ENCODE measurements at places on chromosomes 16 and 17.

- no peak for DNase-seq
Observed at GRCh38 chr17:76700617-76701470, 9.9 kb downstream of the MXRA7 start.

- no peak for DNase-seq
Observed at GRCh38 chr17:40342504-40343218, 21.9 kb downstream of the GJD3 start.

- DNase-seq: no peak
Observed at GRCh38 chr16:9395958-9396359, 304.5 kb downstream of the HAPSTR1 start.

GRCh38 chr17:1710807-1711553 is 803 bp upstream of the TLCD2 start:
- DNase-seq: no peak

DNA sequence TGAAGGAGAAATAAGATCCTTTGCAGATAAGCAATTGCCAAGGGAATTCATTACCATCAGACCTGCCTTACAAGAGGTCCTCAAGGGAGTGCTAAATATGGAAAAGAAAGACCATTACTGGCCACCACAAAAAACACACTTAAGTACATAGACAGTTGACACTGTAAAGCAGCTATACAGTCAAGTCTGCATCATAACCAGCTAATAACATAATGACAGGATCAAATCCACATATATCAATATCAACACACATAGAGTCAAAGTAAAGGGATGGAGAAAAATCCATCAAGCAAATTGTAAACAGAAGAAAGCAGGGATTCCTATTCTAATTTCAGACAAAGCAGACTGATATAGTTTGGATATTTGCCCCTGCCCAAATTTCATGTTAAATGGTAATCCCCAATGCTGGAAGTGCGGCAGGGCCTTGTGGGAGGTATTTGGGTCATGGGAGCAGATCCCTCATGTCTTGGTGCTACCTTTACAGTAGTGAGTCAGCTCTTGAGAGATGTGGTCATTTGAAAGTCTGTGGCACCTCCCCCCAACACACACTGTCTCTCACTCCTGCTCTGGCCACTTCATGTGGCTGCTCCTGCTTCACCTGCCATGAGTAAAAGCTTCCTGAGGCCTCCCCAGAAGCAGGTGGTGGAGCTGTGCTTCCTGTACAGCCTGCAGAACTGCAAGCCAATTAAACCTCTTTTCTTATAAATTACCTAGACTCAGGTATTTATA is 32.8 kb downstream of the TANC2 start:
- no peak for DNase-seq

GRCh38 chr17:10394201-10394887 is 21.5 kb upstream of the MYH13 start:
- no peak for DNase-seq

DNA sequence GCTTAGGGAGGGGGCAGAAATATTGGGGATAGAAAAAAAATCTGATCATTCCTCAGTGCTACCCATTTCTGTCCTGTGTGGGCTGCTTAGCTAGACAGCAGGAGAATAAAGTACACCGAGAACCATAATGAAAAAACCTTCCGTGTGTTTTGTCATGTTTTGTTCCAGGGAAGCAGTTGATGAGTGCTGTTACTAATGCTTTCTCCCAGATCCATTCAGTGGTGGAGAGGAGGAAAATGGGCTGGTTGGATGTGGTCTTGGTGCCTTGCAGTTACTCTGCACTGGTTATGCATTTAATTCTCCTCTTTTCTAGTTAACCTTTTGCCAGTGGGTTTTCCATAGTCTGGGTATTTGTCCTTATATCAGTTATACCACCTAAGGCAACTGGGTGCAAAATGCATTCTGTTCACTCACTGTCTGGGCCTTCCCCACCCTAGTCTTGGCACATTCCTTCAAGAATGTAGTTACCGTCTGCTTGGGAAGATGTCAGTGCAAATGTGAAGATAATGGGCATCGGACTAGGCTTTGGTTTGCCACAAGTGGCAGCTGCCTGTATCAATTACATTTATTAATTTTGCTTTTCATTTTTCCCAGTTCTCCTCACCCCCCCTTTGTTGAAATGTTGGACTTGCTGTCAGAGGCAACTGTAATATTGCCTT is 9.3 kb upstream of the TBKBP1 start:
- DNase-seq: no peak

- no peak for DNase-seq
Observed at GRCh38 chr16:50440531-50440930, 71.7 kb upstream of the BRD7 start.

GRCh38 chr16:57394444-57394843 is 10.1 kb upstream of the CCL17 start:
- DNase-seq: no peak

GRCh38 chr17:71667661-71668060 is 453.2 kb upstream of the SOX9 start:
- no peak for DNase-seq

DNA sequence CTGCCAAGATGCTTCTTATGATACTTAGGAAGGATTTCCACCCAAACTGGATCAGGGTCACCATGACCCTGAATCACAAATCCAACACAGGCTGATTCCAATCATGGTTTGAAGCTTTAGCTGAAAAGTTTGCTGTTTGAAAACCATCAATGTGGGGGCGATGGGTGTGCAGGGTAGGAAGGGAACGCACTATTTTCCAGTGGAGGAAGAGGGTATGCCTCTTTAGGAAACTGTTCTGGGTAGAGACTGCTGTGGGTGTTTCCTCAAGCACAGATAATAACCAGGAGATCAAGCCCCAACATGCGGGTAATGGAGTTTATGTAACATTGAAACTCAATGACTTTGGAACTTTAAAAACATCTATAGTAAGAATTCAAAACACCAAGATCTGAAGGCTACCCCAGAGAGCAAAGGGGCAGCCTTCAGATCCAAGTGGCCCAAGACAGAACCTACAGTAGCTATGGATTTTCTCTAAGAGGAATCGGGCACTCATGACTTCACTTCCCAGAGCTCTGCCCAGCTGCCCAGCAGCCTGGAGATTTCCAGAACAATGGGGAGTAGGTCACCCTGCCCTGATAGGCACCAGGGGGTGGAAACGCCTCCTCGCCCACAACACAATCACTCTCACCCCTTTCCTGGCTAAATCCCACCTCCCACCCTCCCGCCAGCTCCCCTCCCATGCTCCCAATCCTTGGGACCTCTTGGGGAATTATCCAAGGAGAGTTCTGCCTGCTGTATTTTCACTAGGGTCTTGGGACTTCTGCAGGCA is 22.8 kb downstream of the TRIM25 start:
- no peak for DNase-seq

DNA sequence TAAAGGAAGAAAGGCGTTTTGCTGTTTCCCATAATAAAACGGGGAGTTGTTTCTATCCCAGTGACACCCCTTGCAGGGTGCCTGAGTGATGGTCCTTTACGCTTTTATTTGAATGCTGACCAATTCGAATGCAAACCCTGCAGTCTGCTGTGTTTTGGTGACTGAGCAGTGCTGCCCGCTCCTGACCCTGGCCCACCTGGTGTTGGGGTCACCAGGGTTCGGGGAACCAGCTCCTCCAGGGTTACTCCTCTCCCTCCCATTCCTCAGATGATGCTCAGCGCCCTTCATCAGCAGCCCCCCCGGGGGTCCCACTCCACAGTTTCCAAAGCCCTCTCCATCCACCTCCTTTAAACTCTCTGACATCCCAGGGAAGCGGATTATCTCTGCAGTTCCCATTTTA is 6.0 kb downstream of the CA4 start:
- no peak for DNase-seq

DNA sequence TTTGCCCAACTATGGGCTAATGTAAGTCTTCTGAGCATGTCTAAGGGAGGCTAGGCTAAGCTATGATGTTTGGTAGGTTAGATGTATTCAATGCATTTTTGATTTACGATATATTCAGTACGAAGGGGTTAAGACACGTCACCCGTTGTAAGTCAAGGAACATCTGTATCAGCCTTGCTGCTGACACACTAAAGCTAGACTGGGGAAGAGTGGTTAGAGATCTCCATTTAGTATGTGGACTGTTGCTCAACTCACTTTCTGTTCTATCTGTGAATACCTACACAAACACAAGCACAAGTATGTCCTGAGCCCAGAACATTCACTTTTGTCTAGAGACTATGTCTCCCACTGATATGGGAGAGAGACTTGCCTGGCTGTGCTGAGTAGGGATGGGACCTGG is 71.5 kb downstream of the VMP1 start:
- DNase-seq: no peak

- no peak for DNase-seq
Observed at GRCh38 chr16:66467611-66468010, 40.5 kb downstream of the BEAN1 start.

DNA sequence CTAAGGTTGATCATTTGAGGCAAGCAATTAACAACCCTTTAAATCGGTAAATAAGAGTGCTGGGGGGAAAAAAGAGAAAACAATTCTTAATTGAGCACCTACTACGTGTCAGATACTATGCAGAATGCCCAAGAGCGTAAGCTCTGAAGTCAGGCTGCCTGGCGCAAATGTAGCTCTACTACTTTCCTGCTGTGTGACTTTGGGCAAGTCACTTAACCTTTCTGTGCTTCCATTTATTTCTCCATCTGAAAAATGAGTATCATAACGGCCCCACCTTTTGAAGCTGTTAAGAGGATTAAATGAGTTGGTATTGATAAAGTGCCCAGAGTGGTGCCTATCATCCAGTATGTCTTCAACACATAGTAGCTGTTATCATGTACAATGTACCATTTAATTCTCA is 102.0 kb downstream of the CACNG3 start:
- no peak for DNase-seq

- DNase-seq: no peak
Observed at GRCh38 chr17:27340575-27340974, 46.7 kb downstream of the WSB1 start.

- DNase-seq: no peak
Observed at GRCh38 chr17:47840001-47840741, 902 bp downstream of the SCRN2 start.

GRCh38 chr16:15970202-15970601 is 20.8 kb downstream of the ABCC1 start:
- no peak for DNase-seq

DNA sequence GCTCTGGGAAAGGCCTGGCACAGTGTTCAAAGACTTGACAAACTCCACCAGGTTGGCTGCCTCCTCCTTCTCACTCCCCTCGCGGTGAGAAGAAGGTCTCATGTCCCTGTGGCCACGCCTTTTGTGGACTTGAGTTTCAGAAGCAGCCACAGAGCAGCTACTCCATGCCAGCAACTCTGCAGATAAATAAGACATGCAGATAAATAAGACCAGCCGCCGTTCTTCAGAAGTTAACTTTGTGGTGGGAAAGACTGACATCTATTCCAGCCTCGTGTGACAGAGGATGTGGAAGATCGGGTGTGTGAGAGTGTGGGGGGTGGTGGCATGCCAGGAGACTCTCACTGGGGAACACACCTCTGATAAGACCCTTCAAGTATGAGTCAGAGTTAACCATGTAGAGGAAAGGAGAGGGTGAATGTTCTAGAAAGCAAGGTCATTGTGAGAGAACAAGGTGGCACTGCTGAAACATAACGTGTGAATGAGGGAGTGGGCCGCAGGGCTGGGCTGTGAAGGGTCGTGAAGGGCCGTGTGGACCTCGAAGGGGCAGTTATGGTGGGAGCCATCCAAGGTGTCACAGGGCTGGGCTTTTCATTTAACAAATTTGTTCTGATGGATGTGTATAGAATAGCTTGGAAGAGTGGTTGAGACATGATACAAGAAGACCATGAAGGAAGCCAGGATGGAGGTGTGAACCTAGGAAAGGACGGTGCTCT is 830 bp downstream of the SPACA3 start:
- DNase-seq: no peak

GRCh38 chr17:80861892-80862291 is 129.7 kb upstream of the CHMP6 start:
- peak; percentile 76 for DNase-seq

DNA sequence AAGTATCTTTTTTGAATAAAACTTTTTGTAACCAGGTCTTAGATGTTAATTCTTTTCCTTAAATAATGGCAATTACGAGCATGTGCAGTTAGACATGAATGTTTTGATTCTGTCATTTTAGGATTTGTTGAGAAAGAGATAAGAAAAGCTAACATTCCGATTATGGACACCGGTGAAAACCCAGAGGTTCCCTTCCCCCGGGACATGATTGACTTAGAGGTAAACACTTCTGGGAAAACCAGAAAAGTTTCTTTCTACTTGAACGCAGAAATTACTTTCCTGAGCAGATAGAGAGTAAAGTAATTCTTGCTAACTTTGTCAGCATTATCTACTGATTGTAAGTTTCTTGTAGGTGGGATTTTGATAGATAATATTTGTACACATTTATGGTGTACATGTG is 9.2 kb downstream of the ATP6V0A1 start:
- DNase-seq: no peak

DNA sequence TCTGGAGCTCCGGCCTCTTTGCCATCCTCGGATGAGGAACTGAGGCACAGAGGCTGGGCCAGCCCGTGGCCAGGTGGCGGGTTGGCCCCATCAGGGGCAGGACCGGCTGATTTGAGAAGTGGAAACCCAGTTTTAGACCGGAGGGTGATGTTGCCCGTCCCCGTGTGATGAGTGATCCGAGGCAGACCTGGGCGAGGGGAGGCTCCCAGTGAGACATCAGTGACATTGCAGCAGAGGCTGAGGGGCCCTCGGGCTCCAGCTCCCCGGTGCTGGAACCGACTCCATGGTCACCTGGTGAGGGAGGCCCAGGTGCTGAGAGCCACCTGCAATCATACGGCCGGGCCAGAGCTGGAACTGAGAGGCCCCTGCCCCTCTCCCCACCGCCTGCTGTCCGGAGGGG is 26.9 kb upstream of the CACNA1H start:
- no peak for DNase-seq

GRCh38 chr17:42399121-42399520 is 10.9 kb upstream of the STAT3 start:
- no peak for DNase-seq

- no peak for DNase-seq
Observed at GRCh38 chr17:2172999-2173398, 118.1 kb downstream of the HIC1 start.

DNA sequence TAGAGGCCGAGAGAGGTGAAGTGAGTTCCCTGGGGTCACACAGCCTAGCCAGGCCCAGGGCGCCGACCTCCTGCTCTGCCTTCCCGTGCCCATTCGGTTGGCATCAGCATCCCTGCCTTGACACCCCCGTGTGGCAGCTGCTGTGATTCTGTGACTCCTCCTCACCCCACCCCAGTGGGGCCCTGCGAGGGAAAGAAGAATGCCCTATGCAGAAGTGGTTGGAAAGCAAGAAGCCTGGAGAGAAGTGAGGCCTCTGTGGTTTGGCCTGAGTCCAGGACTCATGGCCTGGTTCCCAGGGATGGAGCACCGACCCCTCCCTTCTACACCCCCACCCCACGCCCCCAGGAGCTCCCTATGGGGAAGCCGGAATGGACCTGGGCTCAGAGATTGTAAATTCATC is 296.2 kb downstream of the SEC14L1 start:
- DNase-seq: no peak

DNA sequence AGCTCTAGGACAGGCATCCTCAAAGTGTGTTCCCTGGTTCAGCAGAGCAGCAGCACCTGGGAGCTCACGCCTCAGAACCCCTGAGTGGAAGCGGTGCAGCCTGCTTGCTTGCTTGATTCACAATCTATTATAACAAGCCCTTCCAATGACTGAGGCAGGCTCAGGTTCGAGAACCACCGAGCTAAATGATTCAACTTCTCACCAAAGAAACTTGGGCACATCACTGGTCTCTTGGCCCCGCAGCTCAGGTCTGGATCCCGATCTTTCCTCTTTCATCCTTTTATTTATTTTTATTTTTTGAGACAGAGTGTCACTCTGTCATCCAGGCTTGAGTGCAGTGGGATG is 24.5 kb downstream of the CLUH start:
- no peak for DNase-seq
